ENCODE measurements at places on chromosomes 3 and 15.

DNA sequence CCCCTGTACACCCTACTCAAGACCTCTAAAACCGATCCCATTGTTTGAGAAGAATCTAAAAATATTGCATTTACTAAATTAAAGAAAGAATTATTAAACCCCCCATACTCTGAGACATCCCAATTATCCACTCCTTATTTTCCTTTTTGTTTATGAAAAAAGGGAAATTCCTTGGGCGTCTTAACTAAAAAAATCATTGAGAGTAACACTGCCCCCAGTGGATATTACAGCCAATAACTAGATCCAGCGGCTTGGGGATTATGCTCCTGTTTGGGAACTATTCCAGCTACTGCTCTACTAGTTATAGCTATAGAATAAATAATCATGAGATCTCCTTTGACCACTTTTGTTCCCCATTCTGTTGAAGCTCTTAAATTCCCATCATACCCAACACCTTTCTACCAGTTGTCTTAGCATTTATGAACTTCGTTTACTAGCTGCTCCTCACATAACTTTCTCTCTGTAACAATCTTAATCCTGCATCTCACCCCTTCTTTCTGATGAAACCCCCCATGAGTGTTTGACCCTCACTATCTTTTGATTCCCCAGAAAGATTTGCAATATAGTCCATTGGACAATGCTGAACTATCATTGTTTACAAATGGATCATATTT lies 12.7 kb upstream of the CFAP91 start:
- DNase-seq = peak; percentile 63

DNA sequence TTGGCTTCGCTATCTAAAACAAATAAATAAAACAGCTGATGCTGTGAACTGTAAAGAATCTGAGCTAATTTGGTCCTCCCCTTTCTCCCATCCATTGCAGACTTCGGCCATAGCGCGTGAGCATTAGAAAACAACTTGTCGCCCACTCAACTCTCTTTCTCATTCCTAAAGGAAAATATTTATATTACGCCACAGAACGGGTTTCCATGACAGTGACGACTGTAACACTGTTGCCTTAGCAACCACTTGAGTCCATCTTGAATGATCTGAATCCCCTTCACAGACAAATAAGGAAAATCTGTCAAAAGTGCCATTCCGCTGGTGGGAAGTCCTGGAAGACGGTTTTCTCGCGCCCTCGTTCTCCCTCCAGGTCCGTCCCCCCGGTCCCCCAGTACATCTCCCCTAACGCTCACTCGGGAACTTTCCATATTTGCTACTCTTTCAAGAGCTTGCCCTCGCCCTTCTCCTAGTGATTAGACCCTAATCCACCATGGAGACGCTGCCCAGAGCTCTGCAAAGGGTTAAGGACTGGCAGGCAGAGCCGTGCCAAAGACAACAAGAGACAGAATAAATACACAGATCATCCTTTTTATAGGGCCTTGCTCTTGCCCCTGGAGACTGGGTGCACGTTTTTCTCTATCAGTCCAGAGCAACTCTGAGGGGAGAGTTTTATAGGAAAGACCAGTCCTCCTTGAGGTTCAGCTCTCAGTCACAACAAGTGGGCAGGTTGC lies 50.5 kb downstream of the CRYGS start:
- no peak for DNase-seq

- DNase-seq = no peak
Measured at GRCh38 chr3:126309165-126309564, 48.0 kb downstream of the KLF15 start.

DNA sequence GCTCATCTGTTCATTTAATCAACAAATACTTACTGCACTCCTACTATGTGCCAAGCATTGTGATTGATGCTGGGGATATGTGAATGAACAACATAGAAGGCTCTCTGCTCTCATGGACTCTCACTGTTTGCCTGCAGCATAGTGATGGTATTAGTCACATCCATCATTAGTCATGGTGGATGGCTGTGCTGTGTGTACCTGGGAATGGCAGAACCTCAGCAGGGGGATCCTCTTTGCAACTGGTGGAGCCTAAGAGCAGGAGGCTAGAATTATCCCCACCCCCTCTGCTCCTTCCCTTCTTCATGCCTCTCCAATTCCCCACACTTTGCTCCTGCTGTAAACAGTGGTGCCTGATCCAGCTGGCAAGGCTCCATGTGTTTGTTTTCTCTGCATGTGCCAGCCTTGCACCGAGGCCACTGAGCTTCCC lies 20.5 kb downstream of the BOC start:
- peak; percentile 95 for DNase-seq

DNA sequence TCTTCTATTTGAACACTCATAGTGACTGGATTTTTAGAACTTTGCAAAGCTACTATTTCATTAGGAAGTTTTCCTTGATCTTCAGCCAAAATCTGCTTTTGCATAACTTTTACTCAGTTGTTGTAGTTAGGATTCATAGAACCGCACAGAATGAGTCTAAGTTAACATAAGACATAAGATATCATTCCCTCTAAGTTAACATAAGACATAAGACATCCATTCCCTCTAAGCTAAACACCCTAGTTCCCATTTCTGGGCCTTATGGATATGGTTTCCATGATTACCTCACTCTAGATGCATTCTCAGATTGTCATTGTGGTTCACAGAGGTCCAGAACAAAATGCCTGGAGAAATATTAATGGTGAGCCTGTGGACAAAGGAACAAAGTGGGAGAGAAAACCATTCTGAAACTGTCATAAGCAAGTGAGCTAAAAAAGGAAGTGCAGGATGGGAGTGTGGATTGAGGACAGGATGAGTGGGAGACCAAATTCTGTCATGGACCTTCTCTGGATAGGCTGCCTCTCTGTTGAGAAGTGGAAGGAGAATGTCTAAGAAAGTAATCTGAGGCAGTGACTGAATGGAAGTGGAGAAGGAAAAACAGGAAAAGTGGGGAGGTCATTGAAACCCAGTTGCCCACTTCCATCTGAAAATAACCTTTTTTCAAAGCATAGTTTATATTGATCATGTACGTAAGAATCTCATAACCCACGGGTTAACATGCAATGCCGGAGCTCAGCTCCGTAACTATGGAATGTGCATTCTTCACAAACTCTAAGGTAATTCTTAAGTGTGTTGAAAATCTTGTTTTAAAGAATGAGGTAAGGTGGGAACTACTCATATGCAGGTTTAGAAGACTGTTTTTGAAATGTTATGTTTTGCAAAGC lies 37.4 kb upstream of the SECISBP2L start:
- no peak for DNase-seq

- no peak for DNase-seq
Measured at GRCh38 chr3:114435386-114436115, 141.7 kb downstream of the TIGIT start.

DNA sequence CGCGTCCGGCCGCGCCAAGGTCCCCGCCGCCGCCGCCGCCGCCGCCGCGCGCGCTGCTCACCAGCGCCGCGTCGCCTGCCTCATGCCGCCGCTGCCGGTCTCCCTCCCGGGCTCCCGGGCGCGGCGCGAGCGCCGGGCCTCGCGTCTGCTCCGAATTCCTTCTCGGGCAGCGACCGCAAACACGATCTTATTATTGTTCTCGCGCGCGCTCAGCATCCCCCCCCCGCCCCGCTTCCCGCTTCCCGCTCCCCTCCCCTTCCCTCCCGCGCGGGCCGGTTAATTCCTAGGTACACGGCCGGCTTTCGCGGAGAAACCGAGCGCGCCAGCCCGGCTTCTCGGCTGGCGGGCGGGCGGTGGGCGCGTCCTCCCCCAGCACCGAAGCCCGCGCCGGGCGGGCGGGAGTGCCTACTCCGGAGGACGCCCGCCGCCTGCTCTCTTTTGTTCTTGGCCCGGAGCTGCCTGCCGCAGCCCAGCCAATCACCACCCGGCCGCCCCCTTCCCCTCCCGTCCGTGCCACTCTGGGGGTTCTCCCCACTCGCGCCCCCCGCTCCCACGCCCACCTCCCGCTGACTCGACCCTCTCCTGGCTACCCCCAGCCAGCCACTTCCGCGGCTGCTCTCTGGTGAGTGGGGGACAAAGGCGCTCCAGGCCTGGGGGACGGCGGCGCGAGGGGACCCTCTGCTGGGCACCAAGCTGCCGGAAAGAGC lies at the start of gene HDGFL3:
Gene HDGFL3 (minus strand): TSS at position 164 of the 707 bp plus-strand sequence. CDS start 409 bp downstream, outside the sequence.
- peak; percentile 59 for DNase-seq

- DNase-seq = no peak
Measured at GRCh38 chr15:68972201-68973065, 42.1 kb upstream of the NOX5 start.

DNA sequence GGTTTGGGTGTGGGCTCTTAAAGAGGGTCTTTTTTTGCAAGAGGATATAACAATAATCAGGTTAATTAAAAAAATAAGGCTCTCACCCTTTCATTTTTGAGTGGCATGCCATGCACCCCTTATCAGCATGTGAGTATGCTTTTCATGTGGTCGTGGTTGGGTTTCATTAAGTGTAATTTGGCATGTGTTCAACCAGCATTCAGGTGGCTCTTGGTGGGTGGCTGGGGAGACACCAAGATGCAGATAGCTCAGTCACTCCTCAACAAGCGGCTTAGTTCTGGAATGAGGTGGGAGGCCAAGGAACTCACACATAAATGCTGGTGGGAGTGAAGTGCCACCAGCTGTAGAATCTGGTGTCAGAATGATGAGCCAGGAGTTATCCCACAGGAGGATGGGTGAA lies 66.8 kb downstream of the FLNB start:
- no peak for DNase-seq

DNA sequence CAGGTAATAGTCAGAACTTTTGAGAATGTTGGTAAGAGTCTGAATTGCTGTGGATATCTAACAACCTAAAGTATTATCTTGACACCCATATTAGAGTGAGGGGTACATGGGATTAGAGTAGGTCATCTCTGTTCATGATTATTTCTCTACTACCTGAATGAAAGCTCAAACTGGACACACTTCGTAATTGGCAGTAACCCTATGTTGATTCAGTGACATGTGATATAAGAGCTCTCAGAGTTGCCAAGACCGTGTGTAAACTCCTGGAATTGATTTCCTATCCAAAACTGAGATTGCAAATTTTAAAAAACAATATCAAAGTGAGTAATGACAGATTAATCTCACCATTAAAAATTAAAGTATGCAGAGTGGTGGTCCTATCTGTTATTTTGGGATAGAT lies 214.8 kb upstream of the ARHGEF26 start:
- DNase-seq = no peak

DNA sequence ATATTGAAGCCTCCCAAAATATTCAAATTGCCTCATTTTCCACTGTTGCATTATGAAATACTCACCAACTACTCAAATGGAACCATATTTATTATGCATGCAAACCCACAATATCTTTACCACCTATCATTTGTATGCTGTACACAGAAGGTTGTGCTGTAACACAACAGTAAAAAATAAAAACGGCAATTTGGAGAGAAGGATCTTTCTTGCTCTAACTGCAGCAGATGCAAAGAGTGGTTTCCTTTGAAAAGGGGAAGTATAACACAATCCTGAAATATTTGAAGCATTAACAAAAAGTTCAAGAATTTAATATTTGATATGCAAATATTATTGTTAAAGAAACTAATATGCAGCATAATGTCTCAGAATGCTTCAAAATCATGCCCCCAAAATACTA lies 244.5 kb upstream of the SUCLG2 start:
- DNase-seq = no peak

DNA sequence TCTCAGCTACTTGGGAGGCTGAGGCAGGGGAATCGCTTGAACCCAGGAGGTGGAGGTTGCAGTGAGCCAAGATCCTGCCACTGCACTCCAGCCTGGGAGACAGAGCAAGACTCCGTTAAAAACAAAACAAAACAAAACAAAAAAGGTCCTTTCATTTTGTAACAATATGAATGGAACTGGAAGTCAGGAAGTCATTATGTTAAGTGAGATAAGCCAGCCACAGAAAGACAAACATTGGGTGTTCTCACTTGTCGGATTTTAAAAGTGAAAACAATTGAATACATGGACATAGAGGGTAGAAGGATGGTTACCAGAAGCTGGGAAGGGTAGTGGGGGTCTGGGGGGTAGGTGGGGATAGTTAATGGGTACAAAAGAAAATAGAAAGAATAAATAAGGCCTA lies 12.5 kb upstream of the B3GALNT1 start:
- no peak for DNase-seq

GRCh38 chr3:25836579-25836978 lies 46.7 kb downstream of the OXSM start:
- no peak for DNase-seq

DNA sequence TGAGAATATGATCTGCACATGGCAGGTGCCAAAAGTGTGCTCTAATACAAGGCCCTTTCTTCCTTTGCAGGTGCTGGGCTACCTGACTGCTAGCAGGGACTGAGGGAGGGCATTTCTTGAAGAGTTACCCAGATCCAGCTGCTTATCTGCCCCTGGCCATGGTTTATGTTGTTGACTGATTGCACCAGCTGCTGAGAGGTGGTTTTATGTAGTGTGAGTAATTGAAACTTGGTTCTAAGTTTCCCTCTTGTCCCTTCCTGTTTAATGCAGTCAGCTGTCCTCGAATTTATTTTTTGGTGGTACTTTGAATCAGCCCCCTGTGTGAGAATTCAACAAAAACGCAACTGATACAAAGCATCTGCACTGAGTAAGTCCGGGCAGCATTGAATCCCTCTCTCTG lies 288.3 kb upstream of the C2CD4B start:
- DNase-seq = peak; percentile 62

GRCh38 chr15:66673410-66674322 lies 28.4 kb upstream of the SMAD6 start:
- DNase-seq = no peak

GRCh38 chr3:67809370-67809935 lies 155.0 kb upstream of the SUCLG2 start:
- DNase-seq = no peak

DNA sequence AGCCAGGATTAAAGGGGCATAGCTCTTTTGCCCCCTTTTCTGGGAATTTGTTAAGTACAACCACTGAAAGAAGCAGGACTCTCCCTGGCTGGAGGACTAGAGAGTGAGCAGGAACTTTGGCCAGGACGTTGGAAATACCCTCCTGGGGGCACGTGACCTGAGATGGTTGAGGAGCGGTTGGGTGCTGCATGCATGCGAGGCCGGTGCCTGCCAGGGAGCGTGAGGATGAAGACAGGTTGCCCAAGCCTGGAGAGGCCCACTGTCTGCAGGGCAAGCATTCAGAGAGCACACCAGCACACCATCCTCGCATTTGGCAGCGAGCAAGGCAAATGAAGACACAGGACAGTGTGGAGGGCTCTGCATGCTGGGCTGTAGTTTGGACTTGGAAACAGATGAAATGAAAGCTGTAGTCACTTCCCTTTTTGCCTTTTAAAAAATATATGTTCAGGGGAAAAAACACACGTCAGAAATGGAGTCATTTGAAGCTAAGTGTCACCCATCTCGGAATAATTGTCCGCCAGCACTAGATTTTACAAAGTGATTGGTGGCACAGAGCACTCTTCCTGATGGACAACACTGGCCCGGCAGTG lies 217.6 kb downstream of the SLCO3A1 start:
- no peak for DNase-seq

DNA sequence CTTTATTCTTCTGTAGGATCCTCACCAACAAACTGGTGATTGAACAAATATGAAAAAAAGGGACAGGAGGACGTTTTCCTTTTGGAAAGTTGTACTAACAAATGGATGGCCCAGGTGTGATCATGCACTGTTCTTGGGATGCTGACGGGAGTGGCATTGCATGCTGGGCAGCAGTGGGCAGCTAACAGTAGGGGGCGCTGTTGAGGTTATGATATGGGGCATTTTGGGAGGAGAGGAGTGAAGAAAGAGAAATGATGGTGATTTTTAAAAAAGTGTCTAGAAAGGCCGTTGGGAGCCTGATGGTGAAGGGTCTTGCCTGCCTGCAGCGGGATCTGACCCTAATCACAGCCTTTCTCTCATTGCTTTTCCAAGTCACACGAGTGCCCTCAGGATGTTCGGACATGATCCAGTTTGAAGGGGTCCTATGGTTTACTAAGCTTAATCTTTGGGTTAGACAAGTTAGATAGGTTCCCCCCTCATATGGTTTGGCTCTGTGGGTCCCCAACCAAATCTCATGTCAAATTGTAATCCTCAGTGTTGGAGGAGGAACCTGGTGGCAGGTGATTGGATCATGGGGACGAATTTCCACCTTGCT lies 46.2 kb upstream of the PRTG start:
- peak; percentile 37 for DNase-seq

Data from PC-3 (cell line).